IPS DF 6.9 (cell line): ENCODE measurements at places on chromosomes 7 and 10.

- no peak for DNase-seq
- H3K4me1 ChIP-seq, result no peaks in the 10 kb centered on the region
- no peak overlapping the region for H3K27ac ChIP-seq
- no peaks in the 10 kb centered on the region for H3K36me3 ChIP-seq
- H3K27me3 ChIP-seq, result no peaks in the 10 kb centered on the region
Measured at GRCh38 chr7:43803865-43804264, 45.4 kb downstream of the BLVRA start.

DNA sequence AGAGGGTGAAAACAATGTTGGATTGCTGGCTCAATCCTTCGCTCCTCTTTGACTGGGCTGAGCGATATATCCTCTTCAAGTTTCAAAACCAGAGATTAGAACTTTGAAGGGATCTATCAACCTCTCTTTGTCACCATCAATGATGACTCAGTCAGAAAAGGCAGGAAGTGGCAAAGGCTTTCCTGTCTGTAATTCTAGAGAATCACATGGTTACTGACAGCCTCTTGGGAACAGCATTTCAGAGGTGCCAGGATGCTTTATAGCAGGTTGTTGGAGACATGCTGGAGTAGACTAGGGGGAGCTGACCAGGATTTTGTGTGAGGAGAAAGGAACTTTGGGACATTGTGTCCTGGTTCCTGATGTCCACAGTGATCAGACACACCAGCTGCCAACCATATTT lies 81.3 kb downstream of the PRKCQ start:
- H3K4me3 ChIP-seq, result no peak overlapping the region
- H3K27me3 ChIP-seq, result no peaks in the 10 kb centered on the region
- H3K4me1 ChIP-seq, result no peaks in the 10 kb centered on the region
- DNase-seq, result no peak

GRCh38 chr7:1681581-1681980 lies 11.5 kb downstream of the ELFN1 start:
- no peak overlapping the region for H3K27ac ChIP-seq
- no peaks in the 10 kb centered on the region; the same call in 1 of the 2 replicates for H3K36me3 ChIP-seq
- no peaks in the 10 kb centered on the region for H3K27me3 ChIP-seq
- no peak for DNase-seq
- H3K4me1 ChIP-seq, result 0 out of 2 replicates have a peak, but pooled peaks cover under 1% of the 10 kb centered on the region

GRCh38 chr7:5457245-5457735 lies 33.7 kb upstream of the TNRC18 start:
- H3K27ac ChIP-seq, result no peak overlapping the region
- H3K36me3 ChIP-seq, result no peaks in the 10 kb centered on the region
- no peaks in the 10 kb centered on the region for H3K27me3 ChIP-seq

- no peak overlapping the region for H3K27ac ChIP-seq
- no peak overlapping the region for H3K4me3 ChIP-seq
- H3K4me1 ChIP-seq, result no peaks in the 10 kb centered on the region; the same call in 1 of the 2 replicates
- no peak for DNase-seq
Measured at GRCh38 chr10:96999337-96999736, 167.2 kb downstream of the LCOR start.

DNA sequence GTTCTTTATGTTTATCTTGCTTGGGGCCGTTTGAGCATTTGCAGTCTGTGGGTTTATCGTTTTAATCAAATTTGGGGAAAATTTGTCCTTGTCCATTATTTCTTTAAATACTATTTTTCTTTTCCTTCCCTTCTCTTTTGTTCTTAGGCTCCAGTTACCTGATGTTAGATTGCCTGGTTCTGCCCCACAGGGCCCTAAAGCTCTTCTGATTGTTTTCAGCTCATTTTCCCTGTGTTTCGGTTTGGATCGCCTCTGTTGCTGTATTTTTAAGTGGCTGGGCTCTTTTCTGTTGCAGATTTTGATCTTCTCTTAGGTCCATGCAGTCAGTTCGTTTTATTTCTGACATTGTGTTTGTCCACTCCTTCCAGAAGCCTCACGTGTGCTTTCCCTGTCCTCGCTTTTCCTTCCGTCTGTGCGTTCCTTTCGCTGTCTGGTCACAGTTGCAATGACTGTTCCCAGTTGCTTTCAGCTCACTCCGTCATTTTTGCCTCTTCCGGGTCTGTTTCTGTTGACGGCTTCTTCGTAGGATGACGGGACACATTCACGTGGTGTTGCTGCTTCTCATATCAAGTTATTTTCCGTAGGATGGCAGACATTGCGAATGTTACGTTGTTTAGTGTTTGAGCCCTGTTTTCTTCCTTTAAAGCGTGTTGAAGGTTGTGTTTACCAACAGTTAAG lies 111.4 kb downstream of the INPP5A start:
- H3K4me1 ChIP-seq, result no peaks in the 10 kb centered on the region
- DNase-seq, result no peak
- H3K4me3 ChIP-seq, result no peak overlapping the region
- H3K27ac ChIP-seq, result no peak overlapping the region
- H3K36me3 ChIP-seq, result no peaks in the 10 kb centered on the region

GRCh38 chr10:114057855-114058254 lies 14.2 kb downstream of the ADRB1 start:
- DNase-seq, result no peak
- H3K4me1 ChIP-seq, result 0 out of 2 replicates have a peak, but pooled peaks cover 1% of the 10 kb centered on the region
- H3K27ac ChIP-seq, result no peak overlapping the region
- H3K36me3 ChIP-seq, result no peaks in the 10 kb centered on the region

GRCh38 chr7:17297243-17297642 lies 1.2 kb upstream of the AHR start:
- no peaks in the 10 kb centered on the region for H3K27me3 ChIP-seq
- no peaks in the 10 kb centered on the region for H3K36me3 ChIP-seq
- H3K4me1 ChIP-seq, result no peaks in the 10 kb centered on the region; the same call in 1 of the 2 replicates
- no peak overlapping the region for H3K27ac ChIP-seq
- H3K4me3 ChIP-seq, result no peak overlapping the region
- DNase-seq, result no peak

- H3K27ac ChIP-seq, result no peak overlapping the region
- DNase-seq, result no peak
- no peaks in the 10 kb centered on the region for H3K4me1 ChIP-seq
- no peaks in the 10 kb centered on the region for H3K27me3 ChIP-seq
Measured at GRCh38 chr10:82867056-82867455, 992.1 kb downstream of the NRG3 start.

GRCh38 chr7:30200591-30200990 lies 65.8 kb downstream of the MTURN start:
- DNase-seq, result no peak
- no peak overlapping the region for H3K4me3 ChIP-seq
- no peaks in the 10 kb centered on the region for H3K36me3 ChIP-seq
- H3K4me1 ChIP-seq, result no peaks in the 10 kb centered on the region
- no peaks in the 10 kb centered on the region for H3K27me3 ChIP-seq
